ENCODE measurements at places on chromosomes 5 and 9. TPM values are rescaled to one million over a fixed set of nuclear protein-coding genes. Genes with fewer than 3 reads are reported as not detected.

BHMT2 gene
- total RNA-seq = not detected

SEMA4D gene
- 167 TPM for total RNA-seq

PKD2L2 gene
- total RNA-seq = not detected

PPWD1 gene
- 57.5 TPM for total RNA-seq

MEIKIN gene
- total RNA-seq = not detected

CENPK gene
- 82.5 TPM for total RNA-seq

FBXW2 gene
- 87.8 TPM for total RNA-seq

MARCHF3 gene
- 2.9 TPM for total RNA-seq

UBLCP1 gene
- total RNA-seq = 13.4 TPM

ADAMTS6 gene
- total RNA-seq = 1.2 TPM

BRINP1 gene
- not detected for total RNA-seq

PLAC8L1 gene
- total RNA-seq = 0.45 TPM

TRAF1 gene
- total RNA-seq = 71.4 TPM

PCDHB12 gene
- total RNA-seq = not detected

PLPP1 gene
- total RNA-seq = 9.7 TPM

SPATA31A3 gene
- not detected for total RNA-seq

FAM240B gene
- not detected for total RNA-seq

ADRB2 gene
- total RNA-seq = 1.1 TPM

MAP1B gene
- total RNA-seq = 0.11 TPM

LHX3 gene
- not detected for total RNA-seq

PRDM9 gene
- not detected for total RNA-seq

GOLGA2 gene
- total RNA-seq = 60.0 TPM

BASP1 gene
- 0.48 TPM for total RNA-seq

ZNF883 gene
- 0.76 TPM for total RNA-seq
